Occipital lobe (tissue), 3 donors: ENCODE measurements at places on chromosomes 1 and 21.

DNA sequence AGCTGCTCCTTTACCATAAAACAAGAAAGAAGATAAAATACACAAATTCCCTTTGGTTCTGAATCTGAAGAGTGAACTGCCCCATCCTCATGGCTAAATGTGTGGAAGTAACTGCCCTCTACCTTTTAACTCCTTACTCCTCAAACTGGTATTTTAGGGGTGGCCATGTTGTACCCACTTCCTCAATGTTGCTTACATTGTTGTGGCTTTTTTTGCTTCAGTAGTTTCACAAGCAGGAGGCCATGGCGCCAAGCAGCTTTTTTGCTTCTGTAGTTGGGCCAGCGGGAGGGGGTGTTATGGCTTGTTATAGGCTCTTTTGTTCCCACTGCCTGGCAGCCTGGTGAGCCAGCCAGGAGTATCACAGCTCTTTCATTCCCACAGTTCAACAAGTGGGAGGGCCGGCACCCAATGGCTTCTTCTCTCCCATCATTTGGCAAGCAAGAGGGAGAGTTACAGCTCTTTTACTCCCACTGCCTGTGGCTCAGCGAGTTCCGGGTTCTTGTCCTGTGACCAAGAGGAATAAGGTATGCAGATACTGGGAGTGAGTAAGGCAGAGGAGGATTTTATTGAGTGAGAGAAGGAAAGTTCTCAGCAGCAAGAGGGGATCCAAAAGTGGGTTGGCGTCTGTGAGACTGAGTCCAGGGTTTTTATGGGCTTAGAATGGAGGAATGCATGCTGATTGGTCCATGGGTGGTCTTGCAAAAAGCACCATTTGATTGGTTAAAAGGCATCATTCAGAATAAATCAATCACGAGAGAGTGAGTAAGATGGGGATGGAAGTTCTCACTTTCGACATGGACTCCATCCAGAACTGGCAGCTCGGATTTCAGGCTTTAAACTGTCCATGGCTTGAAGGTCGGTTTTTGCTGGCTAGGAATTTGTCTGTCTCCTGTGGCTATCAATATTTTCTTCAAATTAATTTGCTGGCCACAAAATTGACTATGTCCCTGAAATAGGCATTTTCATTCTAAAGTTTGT, 429.6 kb downstream of the HLX start:
- DNase-seq = no peak

DNA sequence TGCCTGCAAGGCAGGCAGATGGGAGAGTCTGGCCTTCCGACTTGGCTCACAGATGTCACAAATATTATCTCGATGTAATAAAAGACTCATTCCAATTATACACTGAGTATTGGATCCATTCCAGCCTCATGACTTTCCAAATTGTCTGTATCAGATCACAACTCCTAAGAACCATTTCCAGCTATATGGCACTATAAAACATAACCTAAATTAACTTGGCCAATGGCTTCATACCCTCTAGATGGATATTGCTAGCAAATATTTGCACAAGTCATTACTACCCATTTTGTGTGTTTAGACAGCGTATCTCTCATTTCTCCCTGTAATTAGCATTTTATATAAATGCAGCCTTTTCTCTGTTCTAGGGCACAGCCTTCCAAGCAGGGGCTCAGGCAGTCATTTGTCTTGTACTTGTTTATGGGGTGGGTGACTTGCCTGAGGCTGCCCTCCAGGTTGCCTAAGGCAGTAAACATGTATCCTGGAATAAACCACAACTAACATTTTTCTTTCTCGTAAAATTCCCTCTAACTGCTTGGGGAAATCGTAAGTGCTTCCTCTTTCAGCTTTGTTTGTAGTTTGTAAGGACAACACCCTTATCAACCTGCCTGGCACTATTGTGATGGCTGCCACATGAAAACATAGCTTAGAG, 70.6 kb upstream of the KCNJ6 start:
- no peak for DNase-seq

- DNase-seq = no peak
Observed at GRCh38 chr1:15371610-15372545, 37.8 kb upstream of the EFHD2 start.

DNA sequence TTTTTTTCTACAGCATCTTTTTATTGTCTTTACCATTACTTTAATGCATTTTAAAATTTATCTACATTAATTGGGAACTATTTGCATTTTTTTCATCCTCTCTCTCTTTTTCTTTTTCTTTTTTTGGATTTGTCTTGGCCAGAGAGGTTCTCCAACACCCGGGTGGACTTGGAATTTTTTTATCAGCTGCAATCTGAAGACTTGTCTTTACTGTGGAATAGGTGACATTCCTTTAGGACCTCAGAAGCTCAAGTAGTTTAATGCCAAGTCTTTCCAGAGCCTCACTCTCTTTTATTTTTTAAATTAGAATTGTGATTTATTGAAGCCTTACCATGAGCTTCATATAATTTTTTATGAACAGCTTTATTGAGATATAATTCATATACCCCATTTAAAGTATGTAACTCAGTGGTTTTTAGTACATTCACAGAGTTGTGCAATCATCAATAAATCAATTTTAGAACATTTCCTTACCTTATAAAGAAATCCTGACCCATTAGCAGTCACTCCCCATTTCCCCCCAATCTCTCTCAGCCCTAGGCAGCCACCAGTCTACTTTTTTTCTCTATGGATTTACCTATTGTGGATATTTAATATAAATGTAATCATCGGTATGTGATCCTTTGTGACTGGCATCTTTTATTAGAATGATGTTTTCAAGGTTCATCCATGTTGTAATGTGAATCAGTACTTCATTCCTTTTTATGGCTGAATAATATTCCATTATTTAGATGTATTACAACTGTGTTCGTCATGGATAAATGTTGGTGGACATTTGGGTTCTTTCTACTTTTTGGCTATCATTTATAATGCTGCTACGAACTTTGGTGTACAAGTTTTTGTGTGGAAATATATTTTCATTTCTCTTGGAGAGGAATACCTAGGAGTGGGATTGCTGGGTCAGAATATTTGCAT, 6.2 kb downstream of the TUFT1 start:
- DNase-seq = no peak

GRCh38 chr1:27427816-27428315, 35.4 kb downstream of the GPR3 start:
- no peak for DNase-seq

- no peak for DNase-seq
Observed at GRCh38 chr21:44958471-44959191, 18.8 kb downstream of the SLX9 start.

GRCh38 chr1:183218971-183219615, 33.0 kb downstream of the LAMC2 start:
- DNase-seq = no peak

- no peak for DNase-seq
Observed at GRCh38 chr21:17786071-17786850, 32.9 kb downstream of the C21orf91 start.

DNA sequence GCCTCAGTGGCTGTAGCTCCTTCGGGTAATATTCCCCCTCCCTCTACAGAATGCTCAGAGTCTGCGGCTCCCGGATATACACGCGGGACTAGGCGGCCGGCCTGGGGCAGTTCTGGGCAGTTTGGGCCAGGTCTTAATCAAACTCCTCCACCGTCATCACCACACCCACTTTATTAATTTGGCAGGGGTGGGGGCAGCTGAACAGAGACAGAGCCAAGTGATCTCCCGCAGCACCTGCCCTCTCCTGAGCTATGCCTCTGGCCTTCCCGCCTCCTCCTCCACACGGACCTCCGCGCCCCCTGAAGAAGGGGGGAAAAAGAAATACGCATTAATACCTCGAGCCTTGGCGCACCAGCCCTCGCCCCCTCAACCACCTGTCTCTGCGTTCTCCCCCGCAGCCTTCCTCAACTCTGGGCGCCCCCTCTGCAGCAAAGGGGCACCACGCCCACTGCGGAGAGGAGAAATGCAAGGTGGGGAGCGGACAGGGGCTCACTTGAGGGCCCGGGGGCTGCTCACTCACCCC, 42.6 kb downstream of the CD34 start:
- no peak for DNase-seq

DNA sequence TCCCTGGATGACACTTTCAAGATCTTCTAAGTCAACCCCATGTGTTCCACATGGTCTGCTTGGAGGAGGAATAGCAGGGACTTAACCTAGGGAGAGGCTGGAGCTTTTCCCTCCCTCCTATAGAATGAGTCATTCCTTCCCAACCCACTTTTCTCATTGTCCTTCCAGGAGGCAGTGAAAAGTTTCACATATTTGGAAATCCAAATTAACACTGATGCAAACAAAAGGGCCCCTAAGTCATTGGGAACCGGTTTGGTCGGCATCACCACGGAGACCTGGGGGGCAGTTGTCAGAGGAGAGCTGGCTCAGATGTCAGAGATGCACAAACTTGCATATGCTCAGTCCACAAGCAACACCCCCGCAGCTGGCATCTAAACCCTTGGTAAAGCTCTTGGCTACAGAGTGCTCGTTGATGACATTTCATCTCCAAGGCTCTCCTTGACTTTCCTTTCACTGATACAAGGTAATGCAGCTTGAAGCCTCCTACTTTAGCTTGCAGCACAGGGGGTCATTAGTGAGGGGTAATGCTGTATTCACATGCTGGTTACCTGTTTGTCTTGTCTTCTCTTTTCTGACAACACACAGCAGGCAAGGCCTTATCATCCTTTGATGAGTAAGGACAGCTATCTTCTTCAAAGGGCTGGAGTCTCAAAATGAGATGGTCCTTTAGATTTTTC, 12.3 kb upstream of the LRRC8D start:
- no peak for DNase-seq
